Fibroblast of the aortic adventitia (primary cell): ENCODE measurements at places on chromosomes 6 and 20. TPM values are rescaled to one million over a fixed set of nuclear protein-coding genes. Genes with fewer than 3 reads are reported as not detected.

GRCh38 chr6:150418827-150419594 lies 50.2 kb downstream of the IYD start:
- DNase-seq, result peak; percentile 69

- no peak for DNase-seq
Observed at GRCh38 chr20:34337544-34337943, 25.5 kb upstream of the ITCH start.

DNA sequence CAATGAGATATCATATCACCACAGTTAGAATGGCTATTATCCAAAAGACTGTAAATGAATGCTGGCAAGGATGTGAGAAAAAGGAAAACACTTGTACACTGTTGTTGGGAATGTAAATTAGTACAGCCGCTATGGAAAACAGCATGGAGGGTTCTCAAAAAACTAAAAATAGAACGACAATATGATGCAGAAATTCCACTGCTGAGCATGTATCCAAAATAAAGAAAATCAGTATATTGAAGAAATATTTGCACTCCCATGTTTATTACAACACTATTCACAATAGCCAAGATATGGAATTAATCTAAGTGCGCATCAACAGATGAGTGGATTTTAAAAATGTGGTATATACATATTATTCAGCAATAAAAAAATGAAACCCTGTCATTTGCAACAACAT lies 898.9 kb upstream of the MAN1A1 start:
- DNase-seq, result no peak

- DNase-seq, result no peak
Observed at GRCh38 chr6:35209622-35210247, 4.0 kb upstream of the SCUBE3 start.

DNA sequence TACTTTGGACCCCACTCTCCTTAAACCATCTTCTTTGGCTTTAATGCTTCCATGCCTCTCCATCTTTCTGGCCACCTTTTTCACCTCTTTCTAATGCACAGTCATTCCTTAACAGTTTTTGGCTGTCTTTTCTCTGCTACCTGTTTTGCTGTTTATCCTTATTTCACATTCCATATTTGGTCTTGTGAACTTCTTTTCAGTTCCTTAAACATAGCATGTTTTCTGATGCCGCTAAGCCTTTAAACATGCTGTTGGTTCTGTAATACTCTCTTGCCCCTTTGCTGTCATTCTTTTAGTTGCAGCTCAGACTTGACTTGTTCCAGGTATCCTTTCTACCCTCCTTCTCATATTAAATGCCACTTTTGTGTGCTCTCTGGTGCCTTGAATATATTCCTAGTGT lies 35.8 kb downstream of the TOP1 start:
- no peak for DNase-seq

DNA sequence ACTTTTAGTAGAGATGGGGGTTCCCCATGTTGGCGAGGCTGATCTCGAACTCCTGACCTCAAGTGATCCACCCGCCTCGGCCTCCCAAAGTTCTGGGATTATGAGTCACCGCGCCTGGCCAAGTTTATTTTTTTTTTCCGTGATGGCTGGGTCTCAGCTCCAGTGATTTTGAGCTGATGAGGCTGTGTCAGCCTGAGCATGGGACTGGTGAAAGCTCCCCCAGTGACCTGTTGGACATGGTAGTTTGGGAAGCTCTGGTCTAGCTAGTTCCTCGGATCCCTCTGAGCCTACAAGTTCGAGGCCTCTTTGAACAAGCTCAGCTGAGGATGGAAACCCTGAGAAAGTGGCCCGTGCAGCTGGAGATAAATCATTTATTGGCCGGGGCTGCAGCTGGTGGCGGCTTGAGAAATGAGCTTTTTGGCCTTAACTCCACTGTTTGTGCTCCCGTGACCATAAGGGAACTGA lies 126.8 kb downstream of the SNX5 start:
- peak; percentile 85 for DNase-seq

GRCh38 chr6:139172567-139172966 lies 37.7 kb downstream of the HECA start:
- no peak for DNase-seq

- peak; percentile 61 for DNase-seq
Observed at GRCh38 chr6:117444600-117444999, 18.9 kb upstream of the ROS1 start.

GRCh38 chr6:166595061-166595780 lies 8.7 kb upstream of the RAMACL start:
- peak; percentile 95 for DNase-seq

DNA sequence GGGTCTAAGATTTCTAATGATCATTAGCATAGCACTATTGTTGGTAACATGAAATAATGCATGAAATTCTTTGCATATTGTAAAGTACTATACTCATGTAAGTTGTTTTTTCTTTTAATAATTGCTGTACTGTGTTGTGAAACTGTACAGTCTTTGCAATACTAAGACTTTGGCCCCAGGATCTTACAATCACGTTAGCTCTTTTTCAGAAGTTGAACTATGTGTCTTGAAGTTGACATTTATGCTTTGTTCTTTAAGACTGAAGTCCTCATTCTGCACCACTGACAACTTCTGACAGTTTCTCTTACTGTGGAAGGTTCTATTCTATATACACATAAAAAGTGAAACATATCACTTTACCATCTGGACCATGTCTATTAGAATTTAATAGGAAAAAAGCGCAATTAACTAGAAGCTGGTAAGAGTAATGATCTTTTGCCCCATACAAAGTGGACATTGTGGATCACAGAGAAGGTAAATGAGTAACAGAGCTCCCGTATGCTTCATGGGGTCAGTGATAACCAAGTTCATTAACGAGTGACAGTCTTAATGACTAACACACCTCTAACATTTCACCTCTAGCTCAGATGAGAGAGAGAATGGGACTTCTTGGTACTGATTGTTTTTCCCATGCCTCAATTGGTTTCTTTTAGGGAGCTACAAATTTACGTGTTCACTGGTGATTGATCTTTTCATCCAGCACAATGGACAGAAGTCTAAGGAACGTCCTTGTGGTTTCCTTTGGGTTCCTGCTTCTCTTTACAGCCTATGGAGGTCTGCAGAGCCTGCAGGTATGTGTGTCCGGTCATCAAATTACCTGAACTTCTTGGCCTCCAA lies at the start of gene UNC93A:
Gene UNC93A (plus strand): TSS at position 530 of the 837 bp plus-strand sequence. CDS start 175 bp downstream, at position 705.
- no peak for DNase-seq

DNA sequence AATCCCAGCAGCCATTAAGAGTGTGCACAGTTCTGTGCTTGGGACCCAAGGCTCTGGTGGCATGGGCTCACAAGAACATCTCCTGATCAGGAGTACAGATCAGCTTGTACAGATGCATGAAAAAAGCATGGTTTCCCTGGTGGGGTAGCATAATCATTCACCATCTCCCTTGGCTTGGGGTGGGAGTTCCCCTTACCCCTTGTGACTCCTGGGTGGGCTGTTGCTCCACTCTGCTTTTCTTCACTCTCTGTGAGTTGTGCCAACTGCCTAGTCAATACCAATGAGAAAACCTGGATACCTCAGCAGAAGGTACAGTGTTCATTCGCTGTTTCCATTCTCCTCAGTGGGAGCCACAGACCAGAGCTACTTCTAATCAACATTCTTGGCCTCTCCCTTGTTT lies 13.6 kb upstream of the HLA-DQB1 start:
- no peak for DNase-seq

- no peak for DNase-seq
Observed at GRCh38 chr6:113146878-113147277, 710.3 kb upstream of the MARCKS start.

- no peak for DNase-seq
Observed at GRCh38 chr6:132456700-132457143, 55.4 kb upstream of the MOXD1 start.

DNA sequence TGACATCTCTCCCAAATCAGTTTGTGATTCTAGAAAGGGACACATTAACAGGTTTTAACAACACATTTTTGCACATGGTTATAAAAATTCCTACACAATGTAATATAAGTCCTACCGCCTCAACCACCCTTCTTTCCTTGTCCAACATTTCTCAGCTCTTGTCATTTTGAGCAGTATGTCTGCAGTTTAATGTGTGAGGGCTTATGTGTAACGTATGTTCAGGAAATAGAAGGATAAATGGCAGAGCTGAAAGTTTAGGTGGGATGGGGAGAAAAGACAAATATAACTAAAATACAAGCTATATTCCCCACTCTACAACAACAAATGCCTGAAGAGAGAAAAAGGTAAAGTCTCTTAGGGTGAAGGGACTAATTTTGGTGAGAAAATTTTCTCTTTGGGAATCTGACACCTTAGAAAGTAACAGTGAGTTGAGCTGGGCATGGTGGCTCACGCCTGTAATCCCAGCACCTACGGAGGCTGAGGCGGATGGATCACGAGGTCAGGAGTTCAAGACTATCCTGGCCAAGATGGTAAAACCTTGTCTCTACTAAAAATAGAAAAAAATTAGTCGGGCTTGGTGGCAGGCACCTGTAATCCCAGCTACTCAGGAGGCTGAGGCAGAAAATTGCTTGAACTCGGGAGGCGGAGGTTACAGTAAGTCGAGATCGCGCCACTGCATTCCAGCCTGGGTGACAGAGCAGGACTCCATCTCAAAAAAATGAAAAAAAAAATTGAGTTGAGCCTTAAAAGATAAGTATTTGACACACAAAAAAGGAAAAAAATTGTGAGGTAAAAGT lies 5.1 kb downstream of the PNRC1 start:
- peak; percentile 46 for DNase-seq

DNA sequence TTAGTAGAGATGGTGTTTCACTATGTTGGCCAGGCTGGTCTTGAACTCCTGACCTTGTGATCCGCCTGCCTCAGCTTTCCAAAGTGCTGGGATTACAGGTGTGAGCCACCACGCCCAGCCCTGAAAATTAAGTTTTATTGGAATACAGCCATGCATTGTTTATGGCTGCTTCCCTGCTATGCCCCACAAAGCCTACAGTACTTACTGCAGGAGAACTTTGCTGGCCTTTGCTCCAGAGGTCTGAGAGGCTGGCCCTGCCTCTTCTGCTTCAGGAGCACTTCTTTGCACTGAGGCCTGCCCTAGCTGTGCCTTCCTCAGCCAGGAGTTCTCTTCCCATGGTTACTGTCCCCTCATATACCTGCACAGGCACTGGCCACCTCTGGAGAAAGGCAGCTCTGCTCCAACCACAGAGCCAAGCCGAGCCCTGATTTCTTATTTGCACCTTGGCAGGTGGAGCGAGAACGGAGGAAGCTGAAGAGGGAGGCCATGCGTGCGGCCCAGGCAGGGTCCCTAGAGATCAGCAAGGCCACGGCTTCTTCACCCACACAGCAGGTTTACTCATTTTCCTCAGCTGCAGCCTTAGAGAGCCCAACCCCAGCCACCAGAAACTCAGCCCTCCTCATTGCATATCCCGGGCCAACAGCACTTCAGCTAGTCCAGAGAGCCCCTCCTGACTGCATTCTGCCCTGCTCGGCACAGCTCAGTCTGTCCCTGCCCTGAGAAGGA lies 20.8 kb downstream of the C20orf173 start:
- DNase-seq, result no peak

GRCh38 chr6:139547122-139547776 lies 172.8 kb upstream of the CITED2 start:
- peak; percentile 39 for DNase-seq

DNA sequence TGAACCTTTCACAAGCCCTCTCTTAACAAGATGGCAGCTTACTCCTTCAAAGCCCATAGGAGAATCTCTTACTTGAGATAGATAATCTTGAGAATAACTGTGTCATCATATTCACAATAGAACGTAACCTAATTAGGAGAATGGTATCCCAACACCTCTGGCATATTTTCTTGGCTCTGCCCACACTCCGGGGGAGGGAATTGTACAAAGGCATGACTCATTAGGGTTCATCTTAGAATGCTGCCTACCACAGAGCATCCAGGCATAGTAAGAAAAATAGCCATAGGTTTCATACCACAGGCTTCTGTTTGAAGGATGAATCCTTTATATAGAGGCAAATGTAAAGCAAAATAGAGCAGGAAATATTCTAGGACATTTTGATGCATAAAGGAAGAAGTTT lies 1100.6 kb upstream of the CITED2 start:
- no peak for DNase-seq

DNA sequence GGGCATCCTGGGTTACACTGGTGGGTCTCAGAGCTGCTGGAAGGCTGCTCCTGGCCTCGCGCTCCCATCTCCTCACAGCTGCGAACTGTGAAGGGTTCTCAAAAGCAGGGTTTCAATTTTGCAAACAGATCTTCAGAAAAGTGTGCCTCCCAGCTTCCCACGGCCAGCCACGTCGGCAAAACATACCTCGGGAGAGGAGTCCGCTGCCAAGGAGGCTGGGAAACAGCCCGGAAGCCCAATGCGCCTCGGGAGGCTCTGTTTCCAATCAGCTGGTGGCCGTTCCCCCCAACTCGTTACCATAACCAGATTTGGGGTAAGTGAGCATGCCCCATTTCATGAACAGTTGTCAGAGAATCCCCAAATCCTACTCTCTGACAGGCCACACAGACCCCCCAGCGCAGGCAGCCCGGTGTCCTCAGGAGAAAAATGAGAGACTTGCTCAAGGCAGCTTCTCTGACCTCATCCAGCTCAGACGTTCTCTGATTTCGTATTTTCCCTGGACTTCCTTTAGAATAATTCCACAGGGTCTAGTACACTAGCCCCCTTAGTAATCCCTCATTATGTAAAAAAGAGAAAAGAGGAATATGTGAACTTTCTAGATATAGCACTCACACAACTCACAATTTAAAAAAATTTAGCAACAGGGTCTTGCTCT lies 98.4 kb downstream of the SNX5 start:
- peak; percentile 55 for DNase-seq

DNA sequence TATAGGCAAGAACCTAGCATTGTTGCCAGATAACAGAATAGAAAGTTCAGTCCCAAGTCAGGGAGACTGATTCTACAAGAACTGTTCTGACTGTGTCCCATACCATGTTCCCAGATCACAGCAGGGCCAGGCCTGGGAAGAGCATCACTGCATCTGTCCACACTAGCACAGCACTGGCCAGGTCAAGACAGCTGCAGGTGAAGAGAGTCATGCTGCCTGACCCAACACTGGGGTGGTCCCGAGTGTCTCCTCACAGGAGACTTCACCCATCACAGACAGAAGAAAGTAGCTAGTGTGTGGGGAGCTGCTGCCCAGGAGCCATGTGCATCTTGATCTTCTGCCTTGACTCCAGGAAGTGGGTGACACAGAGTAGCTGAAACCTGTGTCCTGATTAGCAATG lies 1.3 kb upstream of the CST9L start:
- no peak for DNase-seq

RSPH9 gene
- 0.18 and 0.57 TPM in 2 replicates for total RNA-seq

CPXM1 gene
- total RNA-seq, result 3.8 and 48.5 TPM in 2 replicates

NMBR gene
- total RNA-seq, result not detected in 2 replicates

CDK19 gene
- total RNA-seq, result 10.0 and 17.8 TPM in 2 replicates

AVP gene
- total RNA-seq, result not detected in 2 replicates

E2F1 gene
- total RNA-seq, result 0.74 and 23.7 TPM in 2 replicates

NFKBIL1 gene
- total RNA-seq, result 20.0 and 48.7 TPM in 2 replicates

L3MBTL3 gene
- total RNA-seq, result 9.8 and 16.4 TPM in 2 replicates

NKAIN4 gene
- total RNA-seq, result not detected in 2 replicates

BPIFB2 gene
- not detected in 2 replicates for total RNA-seq
